ENCODE measurements at places on chromosomes 7 and 10.

DNA sequence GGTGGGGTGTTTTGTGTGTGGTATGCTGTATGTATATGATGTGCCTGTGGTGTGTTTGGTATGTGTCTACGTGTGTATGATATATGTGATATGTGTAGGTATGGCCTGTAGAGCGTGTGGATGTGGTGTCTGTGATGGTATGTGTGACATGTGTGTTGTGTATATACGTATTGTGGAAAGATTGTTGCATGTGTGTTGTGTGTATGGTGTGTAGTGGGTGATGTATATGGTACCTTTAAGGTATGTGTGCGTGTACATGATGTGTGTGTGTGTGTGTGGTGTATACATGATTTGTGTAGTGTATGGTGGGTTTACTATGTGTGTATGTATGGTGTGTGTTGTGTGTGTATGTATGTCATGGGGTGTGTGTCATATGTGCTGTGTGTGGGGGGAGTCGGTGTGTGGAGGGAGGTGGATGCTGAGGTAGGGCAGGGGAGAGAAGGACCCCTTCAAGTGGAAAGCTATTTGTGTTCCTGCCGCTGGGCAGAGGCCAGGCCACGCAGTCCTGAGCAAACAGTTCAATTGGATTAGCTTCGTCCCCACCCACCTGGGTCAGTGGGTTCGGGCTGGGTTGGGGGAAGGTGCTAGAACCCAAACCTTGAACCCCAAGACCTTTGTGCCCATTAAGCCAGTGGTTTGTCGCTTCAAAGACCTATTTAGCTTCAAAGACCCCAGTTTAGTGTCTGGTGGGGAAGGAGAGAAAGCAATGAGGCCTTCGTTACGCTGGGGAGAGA, 1.9 kb upstream of the TRPV6 start:
- no peak for DNase-seq

- DNase-seq = no peak
These were observed 210.5 kb downstream of the ARHGAP21 start for GRCh38 chr10:24513155-24513554.

DNA sequence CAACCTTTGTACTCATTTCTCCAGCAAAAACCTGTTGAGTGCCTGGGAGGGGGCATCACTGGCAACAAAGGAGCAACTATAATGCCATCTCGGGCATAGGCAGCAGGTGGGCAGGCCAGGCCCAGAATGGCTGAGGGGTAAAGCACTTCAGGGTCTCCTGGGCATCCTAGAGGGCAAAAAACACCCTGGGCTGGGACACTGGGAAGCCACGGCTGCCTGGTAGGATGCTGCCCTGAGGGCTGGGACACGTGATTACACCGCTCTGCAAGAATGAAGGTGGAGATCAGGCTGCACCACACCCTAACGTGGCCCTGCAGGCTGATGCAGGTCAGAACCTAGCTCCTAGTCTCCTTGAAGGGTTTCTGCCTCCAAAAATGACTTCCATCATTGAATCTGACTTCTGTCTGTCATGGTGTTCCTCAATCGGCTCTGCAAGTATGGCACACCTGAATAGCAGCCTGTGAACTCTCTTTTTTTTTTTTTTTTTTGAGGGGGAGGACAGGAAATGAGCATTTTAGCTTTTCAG, 4.5 kb upstream of the TRAPPC14 start:
- DNase-seq = no peak

GRCh38 chr7:108247614-108248013, 117.5 kb upstream of the LAMB4 start:
- no peak for DNase-seq

GRCh38 chr10:124600051-124600880, 138.6 kb downstream of the LHPP start:
- DNase-seq = no peak

GRCh38 chr10:85149766-85150165, 821.4 kb downstream of the CCSER2 start:
- no peak for DNase-seq

GRCh38 chr7:30163231-30163894, 28.6 kb downstream of the MTURN start:
- DNase-seq = no peak

GRCh38 chr10:43681220-43681619, 32.5 kb upstream of the ZNF32 start:
- DNase-seq = no peak
